Activated CD4-positive, alpha-beta T cell treated with anti-CD3 and anti-CD28 coated beads for 4 hours (primary cell): ENCODE measurements at places on chromosomes 6 and 20.

DNA sequence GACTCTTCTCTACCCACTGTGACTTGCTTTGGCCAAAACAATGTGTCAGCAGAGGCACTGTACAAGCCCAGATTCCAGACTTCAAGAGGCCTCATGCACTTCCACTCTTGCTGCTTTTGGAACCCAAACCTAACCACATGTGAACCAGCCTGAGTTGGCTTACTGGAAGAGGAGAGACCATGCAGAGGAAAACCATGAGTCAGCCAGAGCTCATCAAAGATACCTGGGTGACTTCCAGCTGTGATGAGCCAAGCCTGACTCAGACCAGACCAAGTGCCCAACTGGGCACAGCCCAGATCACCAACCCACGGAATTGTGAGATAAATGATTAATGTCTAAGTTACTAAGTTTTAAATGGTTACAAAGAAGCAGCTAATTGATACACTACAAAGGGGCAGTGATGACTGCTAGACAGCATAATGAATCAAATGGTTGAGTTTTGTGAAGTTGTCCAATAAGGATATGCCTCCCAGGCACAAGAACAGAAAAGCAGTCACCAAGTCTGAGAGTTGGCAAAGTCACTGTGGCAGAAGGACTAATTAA lies 16.2 kb upstream of the BEND6 start:
- no peak for DNase-seq

- no peak for DNase-seq
Observed at GRCh38 chr6:102562713-102563112, 1169.2 kb downstream of the GRIK2 start.

DNA sequence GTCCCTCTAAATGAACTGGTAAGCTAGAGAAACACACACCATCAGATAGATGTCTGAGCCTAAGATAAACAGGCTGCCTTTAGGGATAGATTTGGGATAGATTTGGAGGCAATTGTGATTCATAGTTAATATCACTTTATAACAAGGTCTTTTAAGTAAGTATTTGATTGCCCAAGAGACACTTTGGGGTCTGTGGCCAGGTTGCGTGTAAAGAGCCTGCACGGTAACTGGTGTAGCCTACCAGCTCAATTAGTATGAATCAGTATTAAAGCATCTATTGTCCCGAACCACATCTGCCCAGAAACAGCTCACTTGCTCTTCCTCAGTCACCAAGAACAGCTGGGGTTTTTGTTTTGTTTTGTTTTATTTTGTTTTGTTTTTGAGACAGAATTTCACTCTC lies 193.3 kb downstream of the SASH1 start:
- no peak for DNase-seq

- DNase-seq = no peak
Observed at GRCh38 chr6:149320796-149321195, 3.3 kb downstream of the TAB2 start.

GRCh38 chr20:63135411-63135810 lies 80.5 kb downstream of the YTHDF1 start:
- DNase-seq = no peak

- DNase-seq = no peak
Observed at GRCh38 chr6:17349427-17349826, 44.0 kb upstream of the CAP2 start.

GRCh38 chr6:155481215-155481614 lies 25.6 kb upstream of the NOX3 start:
- no peak for DNase-seq

DNA sequence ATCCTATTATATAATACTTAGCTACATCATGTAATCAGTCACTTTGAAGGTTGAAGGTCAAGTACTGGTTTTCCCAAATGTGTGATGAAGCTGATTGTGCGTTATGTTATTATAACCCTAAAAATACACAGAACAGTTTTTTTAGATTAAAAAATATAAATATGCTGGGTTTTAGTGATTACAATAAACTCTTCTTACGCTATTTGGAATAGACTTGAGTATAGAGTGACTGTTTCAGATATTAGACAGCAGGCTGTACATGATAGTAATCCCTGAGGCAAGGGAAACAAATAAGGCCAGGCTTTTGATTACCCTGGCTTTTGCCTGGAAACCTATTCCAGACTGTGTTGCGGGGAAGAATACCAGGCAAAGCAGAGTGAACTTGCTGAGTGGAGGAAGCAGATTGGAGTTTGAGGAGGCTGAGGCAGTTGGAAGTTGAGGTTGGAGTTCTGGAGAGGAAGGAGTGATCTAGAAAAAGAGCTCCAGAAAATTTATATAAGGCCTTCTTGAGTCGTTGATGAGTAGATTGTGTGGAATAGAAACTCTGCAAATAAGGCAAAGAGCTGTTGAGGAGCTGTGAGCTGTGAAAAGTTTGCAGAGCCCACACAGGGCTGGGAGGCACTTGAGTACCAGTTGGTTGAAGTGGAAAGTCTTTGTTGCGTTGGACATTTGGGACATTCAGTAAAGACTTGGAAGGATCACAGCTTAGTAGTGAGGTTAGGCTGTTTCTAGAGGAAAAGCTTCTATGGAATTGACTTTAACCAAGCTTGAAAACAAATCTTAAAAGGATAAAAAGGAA lies 26.4 kb downstream of the MAP3K4 start:
- no peak for DNase-seq

DNA sequence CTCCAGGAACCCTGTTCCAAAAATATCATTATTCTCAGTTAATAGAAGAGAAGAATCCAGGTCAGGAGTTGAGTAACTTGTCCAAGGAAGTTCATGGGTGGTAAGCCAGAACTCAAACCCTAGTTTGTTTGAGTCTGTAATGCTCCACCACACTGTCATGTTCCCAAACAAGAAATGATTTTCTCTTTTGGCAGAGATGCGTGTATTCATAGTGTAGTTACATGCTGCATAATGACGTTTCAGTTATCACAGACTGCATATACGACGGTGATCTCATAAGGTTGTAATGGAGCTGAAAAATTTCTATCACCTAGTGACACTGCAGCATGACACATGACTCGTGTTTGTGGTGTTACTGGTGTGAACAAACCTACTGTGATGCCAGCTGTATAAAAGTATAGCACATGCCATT lies 102.6 kb downstream of the TULP4 start:
- no peak for DNase-seq

GRCh38 chr20:31551163-31552081 lies 37.2 kb downstream of the HM13 start:
- no peak for DNase-seq

GRCh38 chr20:61658563-61658962 lies 406.5 kb downstream of the CDH4 start:
- DNase-seq = no peak

- DNase-seq = no peak
Observed at GRCh38 chr6:108904741-108905140, 56.5 kb downstream of the ARMC2 start.

DNA sequence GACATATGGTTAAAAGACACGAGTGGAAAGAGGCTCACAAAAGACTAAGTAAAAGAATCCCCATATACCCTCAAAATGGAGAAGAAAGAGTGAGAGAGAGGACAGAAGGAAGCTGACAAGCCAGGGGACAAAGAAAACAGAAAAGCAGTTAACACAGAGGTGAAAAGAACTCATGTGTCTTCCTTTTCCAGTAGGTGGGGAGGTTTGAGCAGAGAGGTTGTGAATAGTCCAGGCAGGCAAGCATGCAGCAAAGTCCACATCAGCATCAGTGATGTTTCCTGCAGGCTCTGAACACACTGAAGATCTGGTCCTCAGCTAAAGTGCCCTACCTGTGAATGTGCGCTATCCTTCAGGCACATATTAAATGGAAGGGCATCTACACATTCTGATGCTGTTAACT lies 196.5 kb upstream of the IRAK1BP1 start:
- no peak for DNase-seq

GRCh38 chr6:110900028-110900598 lies 25.5 kb downstream of the AMD1 start:
- no peak for DNase-seq

GRCh38 chr6:137097057-137097456 lies 52.3 kb upstream of the IL20RA start:
- DNase-seq = no peak

- DNase-seq = no peak
Observed at GRCh38 chr6:159372333-159372732, 203.1 kb downstream of the FNDC1 start.

- no peak for DNase-seq
Observed at GRCh38 chr6:148379481-148379880, 36.8 kb downstream of the SASH1 start.
